ENCODE measurements at places on chromosomes 2 and 18.

- DNase-seq, result no peak
These were observed 14.8 kb downstream of the AFTPH start for GRCh38 chr2:64538764-64539433.

- no peak for DNase-seq
These were observed 6.4 kb upstream of the RBM44 start for GRCh38 chr2:237791977-237792727.

- DNase-seq, result no peak
These were observed 160.4 kb downstream of the HDAC4 start for GRCh38 chr2:239240414-239240881.

- DNase-seq, result peak; percentile 4
These were observed 362.0 kb downstream of the SOX11 start for GRCh38 chr2:6054161-6054671.

- DNase-seq, result no peak
These were observed 1193.4 kb downstream of the DSC3 start for GRCh38 chr18:29849144-29849543.

- DNase-seq, result no peak
These were observed 32.8 kb downstream of the SRBD1 start for GRCh38 chr2:45578056-45578843.

- no peak for DNase-seq
These were observed 1024.2 kb upstream of the ACVR2A start for GRCh38 chr2:146820672-146821071.

- no peak for DNase-seq
These were observed 35.2 kb downstream of the PTMA start for GRCh38 chr2:231743376-231744116.

DNA sequence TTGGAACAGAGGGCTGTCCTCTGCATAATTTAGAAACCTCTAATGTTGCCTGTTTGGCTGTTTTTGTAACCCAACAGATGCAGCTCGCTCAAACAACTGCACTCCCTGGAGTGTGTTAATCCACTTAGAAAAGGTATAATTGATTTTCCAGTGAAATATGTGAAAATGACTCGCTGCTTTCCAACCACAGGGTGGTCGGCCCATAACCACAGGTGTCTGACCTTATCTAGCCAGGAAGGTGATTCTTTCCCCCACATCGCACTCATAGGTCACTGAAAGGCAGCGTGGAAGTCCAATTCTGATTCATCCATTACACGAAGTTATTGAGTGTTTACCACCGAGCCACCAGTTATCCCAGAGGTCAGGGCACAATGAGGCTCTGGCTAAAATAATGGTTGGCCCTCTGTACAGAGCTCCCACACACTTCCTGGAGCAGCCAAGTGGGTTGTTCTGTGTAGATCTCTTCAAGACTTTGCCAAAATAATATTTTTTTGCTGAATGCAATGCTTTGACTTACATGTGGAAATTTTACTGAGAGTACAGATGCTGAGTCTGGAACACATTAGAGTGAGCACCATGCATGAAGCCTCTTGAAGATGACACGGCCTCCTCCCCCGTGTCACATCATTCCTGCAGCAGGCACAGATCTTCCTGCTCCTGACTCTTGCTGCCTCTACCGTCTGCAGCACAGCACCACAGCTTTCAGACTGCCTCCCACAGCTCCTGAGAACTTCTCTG, 396.2 kb downstream of the ZNF516 start:
- no peak for DNase-seq

DNA sequence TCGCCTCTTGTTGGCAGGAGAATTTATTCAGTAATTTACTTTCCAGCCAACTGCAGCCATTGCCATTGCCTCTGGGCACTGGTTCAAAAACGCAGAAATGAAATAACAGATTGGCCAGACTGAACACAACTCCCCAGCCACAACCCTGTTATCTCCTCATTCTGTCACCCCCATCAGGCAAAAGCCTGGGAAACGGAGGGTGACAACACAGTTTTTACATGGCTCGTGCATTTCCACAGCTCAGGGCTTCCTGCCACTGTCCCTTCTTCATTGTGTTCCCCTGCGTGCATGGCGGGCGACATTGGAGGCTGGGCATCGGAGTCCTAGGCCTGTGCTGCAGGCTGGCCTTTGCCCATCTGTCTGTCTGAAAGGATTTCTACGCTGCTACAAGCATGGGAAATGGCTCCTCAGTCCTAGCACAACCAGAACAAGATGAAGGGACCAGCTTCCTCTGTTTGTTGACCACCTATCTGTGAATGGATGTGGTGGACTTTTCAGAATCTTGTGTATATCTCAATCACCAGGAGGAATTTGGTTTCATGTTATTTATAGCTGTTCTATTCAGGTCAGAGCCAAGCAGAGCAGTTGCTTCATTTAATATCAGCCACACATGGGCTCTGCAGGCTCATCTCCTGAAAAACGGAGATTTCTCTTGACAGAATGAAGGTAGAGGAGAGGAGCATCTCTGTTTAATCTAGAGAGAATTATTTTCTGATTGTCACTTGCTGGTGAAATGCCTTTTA, 107.0 kb downstream of the MGAT5 start:
- peak; percentile 65 for DNase-seq

DNA sequence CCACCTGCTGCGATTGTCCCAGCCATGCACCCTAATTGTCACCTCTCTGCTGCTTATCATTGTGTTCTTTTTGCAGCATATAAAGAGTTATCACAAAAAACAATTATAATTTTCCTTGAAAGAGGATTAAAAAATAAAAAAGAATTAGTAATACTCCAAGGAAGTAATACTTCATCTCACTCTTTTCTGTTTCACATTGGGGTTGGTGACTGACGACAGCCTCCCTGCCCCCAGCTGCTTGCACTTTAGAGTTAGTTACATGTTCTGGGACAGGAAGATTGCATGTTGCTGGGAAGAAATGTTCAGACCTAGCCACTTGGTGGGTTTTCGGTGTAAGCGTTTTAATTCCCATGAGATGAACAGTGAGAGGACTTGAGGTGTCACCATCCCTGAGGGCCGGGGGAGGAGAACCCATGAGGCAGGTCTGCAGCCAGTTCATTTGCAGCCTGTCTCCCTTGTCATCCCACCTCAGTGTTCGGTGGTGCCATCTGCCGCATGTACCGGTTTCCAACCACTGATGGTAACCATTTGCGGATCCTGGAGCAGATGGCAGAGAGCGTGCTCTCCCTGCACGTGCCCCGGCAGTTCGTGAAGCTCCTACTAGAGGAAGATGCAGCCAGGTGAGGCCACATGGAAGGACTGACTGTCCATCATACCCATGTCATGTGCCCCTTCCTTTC, 69.1 kb downstream of the COA5 start:
- no peak for DNase-seq

- DNase-seq, result no peak
These were observed 20.6 kb upstream of the TMEFF2 start for GRCh38 chr2:192215096-192215877.

GRCh38 chr2:200087451-200087850, 132.1 kb downstream of the MAIP1 start:
- no peak for DNase-seq

GRCh38 chr18:77530732-77531131, 281.1 kb downstream of the GALR1 start:
- no peak for DNase-seq

- no peak for DNase-seq
These were observed 54.5 kb downstream of the ZDBF2 start for GRCh38 chr2:206328974-206329373.

DNA sequence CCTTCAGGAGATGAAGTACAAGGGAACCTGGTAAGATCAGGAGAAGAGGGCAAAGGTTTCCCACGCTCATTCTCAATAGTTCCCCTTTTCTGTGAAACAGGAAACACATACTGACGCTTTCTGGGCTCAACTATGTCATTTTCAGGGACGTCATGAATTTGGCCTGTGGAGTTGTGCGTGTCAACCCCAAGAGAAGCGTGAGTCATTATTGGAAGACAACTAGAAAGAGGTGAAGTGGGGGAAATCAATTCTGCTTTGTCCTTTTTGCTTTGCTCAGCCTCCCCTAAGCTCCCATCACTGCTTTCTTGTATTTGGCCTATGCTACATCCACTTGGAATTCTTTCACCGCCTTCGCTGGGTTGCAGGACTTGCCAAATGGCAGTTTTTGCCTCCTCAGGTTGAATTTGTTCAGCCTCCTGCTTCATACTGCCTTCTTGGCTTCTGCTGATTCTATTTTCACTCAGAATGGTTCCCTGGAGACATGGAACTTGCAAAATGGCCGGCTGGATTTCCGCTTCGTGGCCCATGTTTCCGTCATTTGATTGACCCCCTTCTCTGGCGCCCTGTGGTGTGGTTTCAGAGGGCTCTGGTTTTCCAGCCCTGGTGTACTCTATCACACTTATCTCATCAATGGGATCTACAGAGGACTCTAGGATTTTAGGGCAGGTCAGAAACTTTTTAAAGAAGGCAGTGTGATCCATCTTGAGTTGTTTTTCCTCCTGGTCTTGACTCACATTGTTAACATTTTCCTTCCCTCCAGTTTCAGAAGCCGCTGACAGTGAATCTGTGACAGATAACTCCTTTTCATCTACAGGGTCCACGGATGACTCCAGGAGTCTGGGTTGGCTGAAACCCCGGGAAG, 93.3 kb downstream of the ALPK2 start:
- no peak for DNase-seq

- DNase-seq, result no peak
These were observed 125.2 kb upstream of the HDAC4 start for GRCh38 chr2:239526038-239526437.

GRCh38 chr2:73282924-73283544, 1.2 kb downstream of the FBXO41 start:
- no peak for DNase-seq

DNA sequence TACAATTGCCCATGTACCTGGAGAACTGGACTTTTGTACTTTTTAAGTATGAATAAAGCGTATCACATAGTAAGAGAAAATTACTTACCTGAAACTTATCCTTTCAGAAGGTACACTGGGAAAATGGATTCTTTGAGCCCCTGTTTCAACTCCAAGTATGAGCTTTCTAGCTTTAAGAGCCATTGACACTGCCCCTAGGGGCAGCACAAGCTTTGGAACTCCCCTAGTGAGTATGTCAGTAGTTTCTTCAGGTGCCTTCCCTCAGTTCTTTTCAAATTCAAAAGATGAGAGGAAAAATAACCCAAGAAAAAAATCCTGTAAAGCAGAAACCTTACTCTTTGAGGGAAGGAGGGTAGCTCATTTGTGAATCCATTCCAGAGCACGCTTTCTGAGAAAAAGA, 124.1 kb downstream of the MEMO1 start:
- DNase-seq, result no peak
